ENCODE measurements at places on chromosomes 4 and X.

DNA sequence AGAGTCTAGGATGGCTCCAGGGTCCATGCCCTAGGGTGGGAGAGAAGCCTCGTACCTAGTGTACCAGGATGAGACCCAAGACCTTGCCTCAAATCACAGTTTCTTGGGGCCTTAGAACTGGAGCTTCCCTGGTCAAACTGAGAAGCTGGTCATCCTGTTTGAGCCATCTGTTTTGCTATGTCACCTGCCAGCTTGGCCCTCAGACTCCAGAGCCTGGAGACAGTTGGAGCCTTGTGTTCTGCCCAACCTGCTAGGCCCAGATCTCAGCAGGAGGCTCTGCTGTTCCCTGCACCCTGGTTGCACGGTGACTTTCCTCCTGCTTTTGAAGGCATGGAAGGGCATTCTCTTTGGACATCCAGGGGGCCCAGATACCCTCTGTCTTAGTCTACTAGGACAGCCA lies 206.3 kb upstream of the ATP6AP2 start:
- DNase-seq = no peak

DNA sequence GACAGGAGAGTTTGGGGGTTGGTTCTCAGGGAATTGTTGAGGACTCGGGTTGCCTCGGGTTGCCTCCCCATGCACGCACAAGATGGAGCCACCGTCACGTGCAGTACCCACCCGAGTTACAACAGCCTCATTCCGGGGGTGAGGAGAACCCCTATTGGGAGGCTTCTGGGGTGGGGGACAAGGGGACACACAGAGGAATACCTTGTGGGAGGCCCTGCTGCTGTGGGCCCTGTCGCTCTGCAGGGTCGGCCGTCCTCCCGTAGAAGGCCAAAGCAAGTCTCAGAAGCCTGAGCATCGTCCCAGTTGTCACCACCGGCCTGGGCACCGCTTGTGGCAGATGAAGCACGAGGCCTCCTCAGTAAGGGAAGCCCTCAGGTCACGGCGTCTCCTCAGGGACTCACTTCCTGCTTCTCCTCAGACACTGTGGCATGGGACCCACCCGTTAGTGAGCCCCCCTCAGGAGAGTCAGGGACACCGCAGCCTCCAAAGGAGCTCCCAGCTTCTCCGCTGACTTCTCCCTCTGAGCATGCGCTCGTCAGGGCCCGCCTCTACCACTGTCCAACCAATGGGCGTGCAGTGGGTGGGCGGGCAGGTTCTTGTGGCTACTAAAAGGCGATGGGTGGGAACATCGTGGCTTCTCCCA lies at the start of gene CT55:
TSS of gene CT55 (minus strand) at position 522 of the 643 bp plus-strand sequence. CDS start at position 295, 227 bp downstream.
- no peak for DNase-seq

DNA sequence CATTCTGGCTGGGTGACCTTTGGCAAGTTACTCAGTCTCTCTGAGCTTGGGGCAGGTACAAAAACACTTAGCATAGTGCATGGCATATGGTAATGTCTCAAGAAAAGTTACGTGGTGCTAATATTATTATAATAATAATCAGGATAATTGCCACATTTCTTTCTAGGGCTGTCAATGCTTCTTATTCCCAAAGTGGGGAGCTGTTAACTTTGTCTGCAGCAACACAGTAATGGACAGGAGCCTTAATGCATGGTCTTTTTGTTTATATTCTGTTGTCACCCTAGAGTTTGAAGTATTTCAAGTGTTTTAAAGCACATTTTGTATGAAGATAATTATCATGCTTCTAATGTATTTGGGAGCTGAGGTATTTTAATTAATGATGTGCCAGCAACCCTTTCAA lies 121.8 kb downstream of the FHIP1A start:
- no peak for DNase-seq

- DNase-seq = no peak
Measured at GRCh38 chr4:38313999-38314561, 349.9 kb upstream of the KLF3 start.

- no peak for DNase-seq
Measured at GRCh38 chr4:100511896-100512295, 5.9 kb downstream of the EMCN start.

DNA sequence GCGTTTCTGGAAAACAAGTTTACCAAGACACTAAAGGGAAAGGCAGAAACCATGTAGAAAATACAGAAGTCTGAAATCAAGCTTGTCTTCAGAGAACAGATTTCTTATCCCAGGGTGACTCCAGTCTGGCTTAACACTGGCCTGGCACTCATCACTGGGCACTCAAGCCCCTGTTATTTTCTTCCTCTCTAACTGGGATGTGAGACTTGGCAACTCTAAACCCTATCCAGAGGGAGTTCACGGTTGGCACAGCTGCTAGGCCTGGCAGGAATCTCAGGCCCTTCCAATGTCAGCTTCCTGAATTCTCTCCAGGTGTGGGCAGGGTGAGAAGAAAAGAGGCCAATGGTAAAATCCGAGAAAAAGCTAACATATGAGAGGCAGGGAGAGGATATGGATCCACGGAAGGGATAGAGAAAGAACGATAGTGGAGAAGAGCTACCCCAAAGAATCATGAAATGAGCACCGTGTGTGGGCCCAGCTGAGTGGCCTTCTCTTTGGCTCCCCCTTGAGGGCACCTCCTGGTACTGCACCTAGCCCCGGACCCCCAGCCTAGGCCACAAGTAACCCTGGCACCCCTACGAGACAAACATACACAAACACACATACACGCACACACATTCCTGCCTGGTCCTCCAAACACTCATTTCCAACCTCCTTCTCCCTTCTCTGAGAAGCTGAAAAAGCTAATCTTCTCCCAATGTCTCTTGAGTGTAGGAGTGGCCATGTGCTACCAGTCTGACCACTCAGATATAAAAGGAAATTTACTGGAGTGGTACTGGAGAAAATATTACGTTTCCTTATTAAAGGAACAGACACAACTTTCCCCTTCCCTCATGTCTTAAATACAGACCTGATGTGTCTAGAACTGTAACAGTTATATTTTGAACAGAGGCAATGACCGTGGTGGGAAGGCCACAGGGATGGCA lies 16.6 kb upstream of the PTCHD1 start:
- DNase-seq = no peak

- DNase-seq = no peak
Measured at GRCh38 chrX:16586377-16587112, 63.4 kb upstream of the S100G start.

Measured in kidney glomerular epithelial cell (primary cell).